Stimulated activated CD4-positive, alpha-beta T cell treated with anti-CD3 and anti-CD28 coated beads, Interleukin-12 subunit alpha, Interleukin-12 subunit beta, amount 100 ng/mL, for 24 hours (primary cell): ENCODE measurements at places on chromosomes 5 and 9.

DNA sequence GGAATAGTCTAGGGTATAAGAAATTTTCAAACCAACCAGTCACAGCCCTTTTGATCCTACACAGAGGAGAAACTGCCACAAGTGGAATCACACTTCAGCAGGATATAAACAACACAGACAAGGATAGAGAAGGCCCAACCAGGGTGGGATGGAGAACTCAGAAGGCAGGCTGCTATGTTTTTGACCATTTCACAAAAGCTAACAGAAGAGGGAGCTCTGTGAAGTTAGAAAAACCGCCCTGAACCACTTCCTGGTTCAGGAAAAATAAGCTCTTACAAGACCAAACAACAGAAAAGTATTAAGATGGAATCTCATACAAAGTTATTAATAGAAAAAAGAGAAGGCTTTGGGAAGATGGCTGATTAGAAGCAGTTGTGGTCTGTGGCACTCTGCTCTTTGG, 960 bp upstream of the IFNB1 start:
- DNase-seq = no peak

DNA sequence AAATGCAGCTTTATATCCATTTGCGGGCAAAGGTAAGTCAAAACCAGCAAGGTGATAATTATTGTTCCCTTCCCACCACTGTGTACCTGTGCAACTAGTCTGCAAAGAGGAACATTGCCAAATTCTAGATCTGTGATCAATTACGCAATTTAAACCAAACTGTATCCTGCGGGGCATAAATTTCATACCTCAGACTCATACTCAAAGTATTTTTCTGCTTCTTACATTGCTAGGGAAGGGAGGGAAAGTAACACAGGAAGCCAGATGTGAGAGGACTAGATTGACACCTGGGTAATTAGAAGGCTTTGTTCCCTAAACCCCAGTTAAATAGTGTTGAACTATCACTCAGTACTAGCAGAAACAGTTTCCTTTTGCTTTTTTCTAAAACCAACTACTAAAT, 240.2 kb upstream of the ZNF608 start:
- no peak for DNase-seq

GRCh38 chr5:122367456-122367855, 55.4 kb downstream of the SNCAIP start:
- no peak for DNase-seq

- no peak for DNase-seq
These were observed 13.2 kb upstream of the IL12B start for GRCh38 chr5:159343295-159344094.

GRCh38 chr9:126113176-126113575, 213.5 kb upstream of the MVB12B start:
- DNase-seq = no peak

GRCh38 chr5:168553377-168554130, 24.4 kb downstream of the FBLL1 start:
- no peak for DNase-seq

DNA sequence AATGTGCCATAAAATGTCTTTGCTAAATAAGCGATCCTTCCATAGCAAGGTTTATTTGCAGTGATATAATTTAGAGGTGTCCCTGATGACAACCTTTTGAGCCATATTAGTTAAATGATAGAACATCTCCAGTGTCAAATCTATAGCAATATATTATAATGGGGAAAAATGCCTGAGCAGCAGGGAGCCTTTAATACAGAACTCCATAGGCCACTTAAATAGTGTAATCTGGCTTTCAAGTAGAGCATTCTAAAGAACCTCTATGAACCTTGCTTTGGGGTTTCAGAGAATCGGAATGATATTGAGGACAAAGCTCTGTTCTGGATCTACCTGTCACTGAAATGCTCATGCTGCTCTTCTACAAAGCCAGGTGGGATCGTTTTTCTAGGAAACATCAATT, 96.7 kb upstream of the MEF2C start:
- no peak for DNase-seq

DNA sequence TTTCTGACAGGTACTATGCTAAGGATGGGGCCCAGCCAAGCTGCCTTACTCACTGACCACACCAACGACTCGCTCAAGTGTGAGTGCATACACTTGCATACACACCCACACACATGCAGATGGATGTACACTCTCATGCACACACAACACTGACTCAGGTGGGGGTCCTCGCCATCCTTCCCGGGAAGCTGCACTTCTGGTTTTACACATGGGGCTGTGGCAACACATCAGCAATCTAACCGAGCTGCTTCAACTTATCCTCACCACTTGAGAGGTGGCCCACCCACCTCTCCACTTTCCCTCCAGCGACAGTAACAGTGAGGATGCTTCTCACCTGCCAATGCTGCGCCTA, 67.2 kb upstream of the SLC25A51 start:
- DNase-seq = no peak

DNA sequence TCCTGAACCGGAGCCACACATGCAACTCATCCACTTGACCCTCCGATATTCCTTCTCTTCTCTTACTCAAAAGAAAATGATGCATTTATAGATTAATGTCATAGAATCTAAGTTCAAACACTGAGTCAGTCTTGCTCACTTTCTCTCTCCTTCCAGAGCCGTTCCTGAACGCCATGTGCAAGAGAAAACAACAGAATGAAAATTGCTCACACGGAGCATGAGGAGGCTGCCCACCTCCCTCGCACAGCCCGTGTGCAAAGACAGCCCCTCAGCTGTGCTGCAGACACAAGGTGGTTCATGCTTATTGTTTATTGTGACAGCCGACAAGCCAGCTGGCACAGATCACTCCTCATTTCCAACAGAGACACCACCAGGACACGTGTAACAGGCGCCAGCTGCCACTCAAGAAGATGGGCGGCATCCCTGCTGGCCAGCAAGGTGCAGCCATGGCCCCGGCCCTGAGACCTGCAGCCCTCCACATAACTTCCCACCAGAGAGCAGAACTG, 290.8 kb downstream of the GLIS3 start:
- DNase-seq = no peak

GRCh38 chr5:62578540-62578939, at the start of gene LRRC70:
Gene LRRC70, plus strand, starts transcription at chr5:62578819. Its CDS starts 620 bp downstream, at chr5:62579439.
- DNase-seq = no peak

DNA sequence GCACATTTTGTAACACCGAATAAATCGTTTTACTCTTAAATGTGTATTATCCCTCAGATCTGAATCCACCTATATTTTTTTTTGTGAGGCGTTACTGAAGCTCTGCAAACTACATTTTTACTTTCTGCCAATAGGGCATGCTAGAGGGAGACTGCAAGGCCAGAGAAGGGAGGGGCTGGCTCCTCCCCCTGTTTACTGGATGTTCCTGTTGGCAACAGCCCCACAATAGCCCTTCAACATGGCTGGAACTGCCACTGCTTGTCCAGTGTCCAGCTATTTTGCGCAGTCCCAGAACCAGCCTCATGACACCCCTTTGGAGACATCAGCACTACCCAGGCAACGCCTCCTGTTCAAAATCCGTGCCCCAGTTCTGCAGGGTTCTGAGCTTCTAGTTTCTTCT, 85.4 kb upstream of the MIER3 start:
- no peak for DNase-seq

- no peak for DNase-seq
These were observed 184.4 kb downstream of the CWC27 start for GRCh38 chr5:64952951-64953673.
